Purkinje cell (primary cell): ENCODE measurements at places on chromosomes 12 and 14. TPM values are rescaled to one million over a fixed set of nuclear protein-coding genes. Genes with fewer than 3 reads are reported as not detected.

Gene EML5
- 0.43 and 1.4 TPM in 2 replicates for polyA plus RNA-seq

Gene HOXC6
- polyA plus RNA-seq = not detected in 2 replicates

Gene MYF6
- not detected in 2 replicates for polyA plus RNA-seq

Gene SLC5A8
- 0.16 TPM in 1 of 2 replicates, not detected in the other for polyA plus RNA-seq

Gene HAL
- polyA plus RNA-seq = not detected in 2 replicates

Gene RHOJ
- polyA plus RNA-seq = 2.0 and 7.8 TPM in 2 replicates

Gene CPNE6
- 30.4 and 42.2 TPM in 2 replicates for polyA plus RNA-seq

Gene SCNN1A
- not detected in 2 replicates for polyA plus RNA-seq

Gene CCDC175
- 4.2 and 5.4 TPM in 2 replicates for polyA plus RNA-seq

Gene RASAL1
- polyA plus RNA-seq = 5.5 TPM in 1 of 2 replicates, not detected in the other

Gene PLXNC1
- polyA plus RNA-seq = 2.1 and 3.8 TPM in 2 replicates

Gene IFI27L2
- polyA plus RNA-seq = 115 and 143 TPM in 2 replicates

Gene AMHR2
- not detected in 2 replicates for polyA plus RNA-seq

Gene PDE3A
- polyA plus RNA-seq = 2.7 and 4.2 TPM in 2 replicates

Gene NEMP1
- 1.6 and 2.2 TPM in 2 replicates for polyA plus RNA-seq

Gene TEX52
- polyA plus RNA-seq = not detected in 2 replicates

Gene FAIM2
- 846 and 1,023 TPM in 2 replicates for polyA plus RNA-seq

Gene FIGNL2
- polyA plus RNA-seq = not detected in 2 replicates

Gene TMEM52B
- not detected in 2 replicates for polyA plus RNA-seq

Gene SERPINA4
- not detected in 2 replicates for polyA plus RNA-seq

Gene DGLUCY
- polyA plus RNA-seq = 14.0 and 20.1 TPM in 2 replicates

Gene TDRD9
- polyA plus RNA-seq = 10.1 and 20.3 TPM in 2 replicates

Gene KCNA5
- 1.7 TPM in 1 of 2 replicates, not detected in the other for polyA plus RNA-seq

Gene NFKBIA
- polyA plus RNA-seq = 22.0 and 29.9 TPM in 2 replicates

Gene SNAPC1
- polyA plus RNA-seq = 9.3 and 10.6 TPM in 2 replicates

Gene FLRT2
- polyA plus RNA-seq = 0.14 and 4.9 TPM in 2 replicates

Gene GLT8D2
- 0.28 and 0.60 TPM in 2 replicates for polyA plus RNA-seq

Gene POTEG
- polyA plus RNA-seq = not detected in 2 replicates

Gene INSM2
- 3.4 and 5.3 TPM in 2 replicates for polyA plus RNA-seq

Gene FAM216A
- polyA plus RNA-seq = 69.0 and 70.7 TPM in 2 replicates

Gene MOK
- 24.9 and 29.5 TPM in 2 replicates for polyA plus RNA-seq

Gene CCDC198
- polyA plus RNA-seq = 1.4 TPM in 1 of 2 replicates, not detected in the other

Gene TAS2R42
- not detected in 2 replicates for polyA plus RNA-seq

Gene RASSF8
- polyA plus RNA-seq = 34.1 and 38.9 TPM in 2 replicates

Gene LARP4
- polyA plus RNA-seq = 47.8 and 62.6 TPM in 2 replicates

Gene BICDL1
- polyA plus RNA-seq = 4.7 and 5.6 TPM in 2 replicates

Gene ACRBP
- not detected in 2 replicates for polyA plus RNA-seq

Gene SOAT2
- not detected in 2 replicates for polyA plus RNA-seq

Gene LRP1-AS
- not detected in 2 replicates for polyA plus RNA-seq

Gene KRT74
- 0.35 and 0.92 TPM in 2 replicates for polyA plus RNA-seq

Gene PMEL
- not detected in 2 replicates for polyA plus RNA-seq

Gene GPR162
- 3.8 and 14.6 TPM in 2 replicates for polyA plus RNA-seq

Gene RBM23
- 27.9 and 36.6 TPM in 2 replicates for polyA plus RNA-seq

Gene LRRC23
- 3.5 and 6.7 TPM in 2 replicates for polyA plus RNA-seq

Gene LGR5
- polyA plus RNA-seq = not detected in 2 replicates

Gene C12orf56
- polyA plus RNA-seq = 20.1 and 38.8 TPM in 2 replicates

Gene BIN2
- not detected in 2 replicates for polyA plus RNA-seq

Gene PSMD9
- 20.5 and 35.4 TPM in 2 replicates for polyA plus RNA-seq

Gene BEGAIN
- polyA plus RNA-seq = 0.74 and 0.87 TPM in 2 replicates

Gene DTX3
- polyA plus RNA-seq = 3.7 and 5.3 TPM in 2 replicates

Gene KLRG1
- polyA plus RNA-seq = 2.8 and 11.9 TPM in 2 replicates

Gene GALNT16
- 9.8 and 23.2 TPM in 2 replicates for polyA plus RNA-seq

Gene DIO2
- polyA plus RNA-seq = 0.56 and 0.78 TPM in 2 replicates
